ENCODE measurements at places on chromosomes 5 and 9.

DNA sequence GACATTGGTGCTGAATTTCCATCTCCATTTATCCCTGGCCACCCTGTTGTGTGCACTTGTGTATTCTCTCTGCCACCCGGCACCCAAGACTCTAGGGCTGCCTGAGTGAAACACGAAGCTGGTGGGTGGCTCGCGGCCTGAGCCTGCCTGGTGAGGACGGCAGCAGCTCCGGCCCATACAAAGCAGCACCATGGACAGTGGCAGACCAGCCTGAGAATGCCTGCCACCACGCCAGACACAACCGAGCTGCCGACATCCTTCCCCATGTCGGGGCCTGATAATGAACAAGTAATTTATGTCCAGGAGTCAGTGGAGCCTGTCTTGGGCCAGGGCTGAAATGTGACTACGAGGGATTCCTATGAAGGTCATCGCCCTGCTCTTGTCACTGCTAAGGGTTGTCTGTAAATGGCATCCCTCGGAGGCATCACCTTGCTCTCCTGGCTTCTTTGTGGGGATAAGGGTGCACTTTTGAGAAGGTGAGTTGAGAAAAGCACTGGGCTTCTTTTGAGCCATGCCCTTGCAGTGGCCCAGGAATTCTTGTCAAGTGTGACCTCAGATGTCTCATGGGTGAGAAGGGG lies 175.7 kb downstream of the MELK start:
- DNase-seq = no peak

DNA sequence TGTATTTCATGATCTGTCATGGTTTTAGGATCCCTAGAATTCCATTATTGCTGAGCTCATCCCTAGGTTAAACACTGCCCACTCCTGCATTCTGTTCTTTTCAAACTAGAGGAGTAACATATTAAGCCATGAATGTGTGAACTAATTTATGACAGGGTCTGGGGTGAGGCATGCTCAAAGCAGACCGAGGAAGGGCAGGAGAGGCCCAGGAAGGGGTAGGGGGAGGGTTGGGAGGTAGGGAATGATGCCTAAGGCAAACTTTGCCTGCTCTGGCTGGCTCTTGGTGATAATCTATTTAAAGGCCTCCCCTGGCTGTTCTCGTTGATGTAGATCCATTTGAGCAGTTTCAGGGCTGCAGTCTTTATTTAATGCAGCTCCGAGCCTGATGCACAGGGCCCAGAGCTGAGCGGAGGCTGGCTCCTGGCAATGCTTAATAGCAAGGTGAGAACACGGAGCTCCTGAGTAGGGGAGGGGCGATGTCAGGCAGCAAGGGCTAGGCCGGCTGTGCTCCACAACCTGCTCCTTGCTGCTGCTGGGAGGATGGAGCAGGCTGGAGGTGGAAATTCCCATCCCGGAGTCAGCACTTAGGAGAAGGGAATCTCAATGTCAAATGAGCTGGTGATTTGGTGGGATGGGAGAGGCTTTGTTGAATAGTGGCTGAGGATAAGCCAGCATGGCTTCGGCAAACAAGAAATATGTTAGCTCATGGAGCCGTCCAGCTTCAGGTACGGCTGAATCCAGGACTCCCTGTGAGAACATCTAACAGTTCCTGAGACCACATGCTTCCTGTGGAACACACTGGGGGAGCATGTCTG lies 73.2 kb upstream of the UNC5A start:
- DNase-seq = no peak

DNA sequence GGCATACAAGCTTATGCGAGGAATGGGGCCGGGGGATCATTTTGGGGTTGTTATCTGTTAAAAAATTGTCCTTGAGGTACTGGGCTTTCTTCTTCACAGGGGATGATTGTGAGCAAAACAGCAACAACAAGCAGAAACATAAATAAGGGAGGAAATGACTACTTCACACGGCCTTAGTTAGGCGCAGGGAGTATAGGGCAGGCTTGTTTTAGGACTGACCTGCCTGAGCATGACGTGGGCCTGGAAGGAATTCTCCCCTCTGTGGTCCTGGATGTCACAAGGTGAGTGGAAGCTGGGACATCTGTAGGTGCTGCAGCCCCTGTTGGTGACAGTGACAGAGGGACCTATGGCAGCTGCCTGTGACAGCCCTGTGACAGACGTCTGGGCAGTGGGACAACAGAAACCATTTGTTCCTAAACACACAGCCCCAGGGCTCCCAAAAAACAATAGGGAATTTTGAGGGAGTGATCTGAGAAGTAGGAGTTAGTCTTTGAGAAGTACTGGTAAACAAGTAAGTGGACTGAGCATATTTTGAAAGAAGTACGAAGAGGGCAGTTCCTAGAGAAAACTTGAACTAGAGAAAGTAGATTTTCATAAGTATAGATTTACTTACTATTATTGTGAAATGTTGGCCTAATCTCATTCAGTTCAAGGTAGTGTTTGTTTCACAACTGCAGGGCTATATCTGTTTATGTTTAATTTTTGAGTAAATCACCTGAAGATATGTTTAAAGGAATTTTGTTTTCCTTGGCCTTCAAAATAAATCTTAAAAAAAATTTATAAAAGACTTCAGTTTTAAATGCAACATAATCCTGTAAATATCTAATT lies 113.1 kb downstream of the KDM4C start:
- DNase-seq = no peak

GRCh38 chr5:174176511-174176910 lies 131.0 kb downstream of the NSG2 start:
- no peak for DNase-seq

DNA sequence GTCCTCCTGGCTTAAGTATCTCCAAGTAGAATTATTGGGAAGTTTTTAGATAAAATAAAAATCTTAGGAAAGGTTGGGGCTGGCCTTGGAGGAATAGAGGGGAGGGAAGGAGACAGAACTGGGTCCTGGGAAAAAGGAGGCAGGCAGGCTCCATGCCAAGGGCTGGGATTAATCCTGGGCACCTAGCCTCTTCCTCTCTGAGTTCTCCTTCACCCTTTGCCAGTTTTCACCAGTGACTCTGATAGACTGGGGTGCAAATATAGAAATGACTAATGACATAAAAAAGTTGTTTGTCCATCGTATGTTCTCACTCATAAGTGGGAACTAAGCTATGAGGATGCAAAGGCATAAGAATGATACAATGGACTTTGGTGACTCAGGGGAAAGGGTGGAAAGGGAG lies 81.9 kb downstream of the RMI1 start:
- DNase-seq = no peak

- no peak for DNase-seq
Observed at GRCh38 chr5:143315929-143316328, 87.6 kb downstream of the NR3C1 start.

DNA sequence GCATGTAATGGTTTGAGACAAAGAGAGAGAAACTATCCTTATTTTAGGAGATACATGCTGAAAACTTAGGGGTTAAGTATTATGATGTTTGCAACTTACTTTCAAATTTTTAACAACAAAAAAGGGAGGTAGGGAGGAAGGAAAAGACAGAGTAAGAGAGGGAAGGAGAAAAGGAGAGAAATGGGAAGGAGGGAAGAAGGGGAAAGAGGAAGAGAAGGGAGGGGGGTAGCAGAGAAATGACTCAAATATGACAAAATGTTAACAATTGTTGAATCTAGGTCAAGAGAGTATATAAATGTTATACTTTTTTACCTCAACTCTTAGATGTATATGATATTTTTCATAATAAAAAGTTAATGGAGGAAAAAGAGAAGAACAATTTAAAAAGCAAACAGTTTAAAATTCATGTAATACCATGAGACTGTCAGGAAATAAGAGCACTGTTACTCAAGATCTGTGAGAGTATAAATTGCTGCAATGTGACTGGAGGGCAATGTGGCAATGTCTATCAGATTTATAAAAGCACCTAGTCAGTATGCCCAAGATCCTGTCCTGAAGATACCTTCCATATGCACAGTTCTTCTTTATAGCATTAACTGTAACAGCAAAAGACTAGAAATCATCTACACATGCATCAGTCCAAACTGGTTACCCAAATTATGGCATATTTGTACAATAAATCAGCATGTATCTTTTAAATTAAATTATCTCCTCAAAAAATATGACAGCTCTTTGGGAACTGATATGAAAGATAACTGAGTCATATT lies 16.3 kb downstream of the FBXW11 start:
- DNase-seq = no peak

DNA sequence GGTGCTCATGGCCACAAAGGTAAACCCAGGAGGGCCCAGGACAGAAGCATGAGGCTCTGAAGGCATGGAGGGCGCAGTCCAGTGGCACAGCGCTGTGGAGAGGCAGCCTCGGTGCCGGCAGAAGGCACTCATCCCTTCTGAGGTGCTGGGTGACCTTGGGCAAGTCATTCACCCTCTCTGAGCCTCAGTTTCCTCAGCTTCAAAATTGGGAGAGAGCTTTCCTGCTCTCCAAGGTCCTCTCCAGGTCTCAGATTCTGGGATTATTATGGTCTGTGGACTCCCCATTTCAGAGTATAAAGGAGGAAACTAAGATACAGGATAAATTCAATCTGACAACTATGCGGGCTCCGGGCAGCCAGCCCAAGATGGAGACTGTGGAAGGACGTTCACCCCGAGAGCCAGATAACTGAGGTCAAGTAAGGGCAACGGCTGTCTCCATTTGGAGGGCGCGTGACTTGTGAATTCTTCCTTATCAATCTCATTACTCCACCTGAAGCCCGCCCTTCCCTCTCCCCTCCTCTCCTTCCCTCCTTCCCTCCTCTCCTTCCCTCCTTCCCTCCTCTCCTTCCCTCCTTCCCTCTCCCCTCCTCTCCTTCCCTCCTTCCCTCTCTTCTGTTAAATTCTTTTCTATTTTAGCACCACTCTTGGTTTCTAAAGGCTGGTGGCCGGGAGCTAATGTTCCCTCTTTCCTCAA lies 58.1 kb downstream of the LRSAM1 start:
- no peak for DNase-seq

DNA sequence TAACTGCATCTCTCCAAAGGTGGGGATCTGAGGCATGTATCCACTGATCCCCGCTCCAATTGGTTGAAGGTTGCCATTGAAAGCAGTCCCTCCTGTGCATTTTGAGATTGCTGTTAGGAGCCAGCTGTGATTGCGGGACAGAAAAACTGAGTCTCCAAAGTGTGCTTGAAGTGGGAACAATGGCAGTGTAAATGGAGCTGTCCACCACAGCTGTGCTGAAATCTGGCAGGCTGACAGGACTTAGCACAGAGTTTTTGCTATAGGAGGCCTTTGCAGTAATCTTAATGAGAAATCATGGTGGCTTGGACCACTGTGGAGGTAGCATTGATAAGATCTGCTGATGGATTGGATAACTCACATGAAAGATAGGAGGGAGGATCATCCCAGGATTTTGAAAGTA lies 3.3 kb downstream of the RNF20 start:
- no peak for DNase-seq
